Right lobe of liver (tissue), 6 donors: ENCODE measurements at places on chromosomes 3 and 15. TPM values are rescaled to one million over a fixed set of nuclear protein-coding genes. Genes with fewer than 3 reads are reported as not detected.

- no peaks in the 10 kb centered on the region for H3K36me3 ChIP-seq
- H3K27ac ChIP-seq, result no peak overlapping the region
- DNase-seq, result no peak
- no peak overlapping the region for H3K4me3 ChIP-seq
- no peaks in the 10 kb centered on the region for H3K27me3 ChIP-seq
Measured at GRCh38 chr3:100804631-100805030, 95.3 kb downstream of the TFG start.

DNA sequence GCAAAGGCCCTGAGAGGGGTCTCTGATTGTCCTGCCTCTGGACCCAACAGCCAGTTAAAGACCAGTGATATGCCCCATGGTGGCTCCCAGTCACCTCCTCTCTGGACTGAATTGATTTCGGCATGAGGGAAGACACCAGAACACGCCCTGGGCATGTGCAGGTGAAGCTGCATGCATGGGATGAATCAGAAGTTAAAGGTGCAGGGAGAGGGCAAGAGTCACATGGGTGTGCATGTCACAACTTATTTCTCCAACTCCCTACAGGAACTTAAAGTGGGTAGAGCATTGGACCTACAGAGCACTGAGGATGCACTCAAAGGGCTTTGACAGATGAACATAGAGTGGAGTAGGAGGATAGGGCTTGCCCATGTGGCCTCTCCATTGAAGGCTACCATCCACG, 16.9 kb upstream of the RHCG start:
- no peak overlapping the region for H3K4me3 ChIP-seq
- DNase-seq, result no peak
- no peak overlapping the region for H3K27ac ChIP-seq
- H3K36me3 ChIP-seq, result no peaks in the 10 kb centered on the region
- no peaks in the 10 kb centered on the region for H3K4me1 ChIP-seq
- no peaks in the 10 kb centered on the region for H3K27me3 ChIP-seq

DNA sequence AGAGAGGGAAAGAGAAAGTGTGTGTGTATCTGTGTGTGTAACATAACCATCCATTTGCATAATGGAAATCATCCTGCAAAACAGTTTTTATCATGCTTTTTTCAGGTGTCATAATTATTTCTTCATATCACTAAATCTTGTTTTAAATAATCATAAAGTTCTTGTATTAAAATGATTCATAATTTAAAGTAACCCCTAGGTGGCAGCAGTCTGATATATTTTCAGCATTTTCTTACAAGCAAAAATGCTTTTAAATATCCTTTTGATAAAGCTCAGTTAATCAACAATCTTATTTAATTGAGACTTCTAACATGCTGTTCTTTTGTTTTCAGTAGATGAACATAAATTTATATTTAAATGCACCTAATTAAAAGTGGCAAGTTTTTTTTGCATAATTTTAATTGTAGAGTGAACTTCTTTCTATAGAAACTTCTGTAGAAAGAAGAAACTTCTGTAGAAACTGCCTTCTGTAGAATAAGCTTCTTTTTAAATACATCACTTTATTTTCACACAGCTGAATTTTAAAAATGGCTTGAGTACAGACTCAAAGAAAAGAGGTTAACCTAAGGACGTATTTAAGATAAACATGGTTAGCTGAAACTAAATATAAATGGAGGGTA, 72.5 kb downstream of the OPA1 start:
- no peaks in the 10 kb centered on the region for H3K27me3 ChIP-seq
- no peak for DNase-seq
- H3K4me3 ChIP-seq, result no peak overlapping the region
- no peaks in the 10 kb centered on the region for H3K36me3 ChIP-seq

Gene SPTSSB
- 1.4 TPM for total RNA-seq

Gene SCG3
- not detected for total RNA-seq
